Activated CD4-positive, alpha-beta T cell treated with anti-CD3 and anti-CD28 coated beads for 48 hours (primary cell): ENCODE measurements at places on chromosomes 3 and 15.
A peak's percentile ranks its signal among the peaks of the same experiment; 100 is the strongest.

- no peak for DNase-seq
Measured at GRCh38 chr3:32321095-32321790, 70.4 kb upstream of the CMTM7 start.

GRCh38 chr15:99209326-99209725, 40.1 kb downstream of the TTC23 start:
- no peak for DNase-seq

DNA sequence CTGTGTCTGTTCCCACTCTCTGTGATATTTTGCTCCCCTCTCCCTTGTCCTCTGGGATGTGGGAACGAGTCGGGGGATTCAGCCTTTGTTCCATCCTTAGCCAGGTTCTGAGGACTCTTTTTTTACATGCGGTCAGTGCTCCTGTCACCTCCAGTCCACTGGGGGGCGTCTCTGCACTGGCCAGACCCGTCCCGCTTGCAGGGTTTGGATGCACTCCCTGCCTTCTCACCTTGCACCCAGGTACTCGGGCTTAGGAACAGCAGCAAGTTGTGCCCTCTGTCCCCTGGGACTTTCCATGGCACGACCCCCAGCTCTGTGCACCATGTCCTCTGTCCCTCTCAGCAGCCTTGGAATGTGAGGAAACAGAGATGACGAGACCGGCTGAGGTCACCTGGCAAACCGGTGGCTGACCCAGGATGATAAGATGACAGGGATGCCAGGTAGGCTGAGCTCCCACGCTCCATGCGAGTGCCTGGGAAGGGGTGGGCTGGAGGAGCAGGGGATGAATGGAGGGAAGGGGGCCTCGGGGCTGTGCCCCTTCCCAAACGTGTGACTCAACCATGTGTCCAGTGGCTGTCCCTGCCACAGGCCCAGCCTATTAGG, 27.3 kb upstream of the FGD5 start:
- peak; percentile 74 for DNase-seq

- DNase-seq, result no peak
Measured at GRCh38 chr3:57026944-57027343, 33.5 kb upstream of the SPATA12 start.

DNA sequence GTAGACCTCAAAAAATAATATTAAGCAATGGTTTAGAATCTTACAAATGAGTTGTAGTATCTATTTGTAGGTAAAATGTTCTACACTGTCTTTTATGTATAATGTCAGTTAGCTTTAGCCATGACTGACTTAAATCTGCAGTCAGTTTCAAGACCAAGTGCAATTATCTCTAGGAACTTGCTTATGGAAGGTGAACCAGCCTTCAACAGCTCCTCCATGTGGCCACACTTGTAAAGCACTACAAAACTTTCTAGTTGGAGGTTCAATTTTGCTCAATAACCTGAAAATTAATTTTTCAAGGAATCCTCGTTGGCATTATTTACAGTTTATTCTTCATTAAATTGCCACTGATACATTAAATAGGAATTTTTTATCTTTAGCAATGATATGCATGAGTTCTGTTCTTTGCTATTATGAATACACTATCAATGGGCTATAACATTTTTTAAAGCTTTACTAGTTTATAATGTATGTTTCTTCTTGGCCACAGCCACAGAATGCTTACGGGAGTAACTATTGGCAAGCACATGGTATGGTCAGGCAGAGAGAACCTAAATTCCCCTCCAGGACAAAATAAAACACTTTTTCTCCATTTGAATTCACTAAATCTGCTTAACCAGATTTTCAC, 315.3 kb upstream of the UBE2E2 start:
- DNase-seq, result peak; percentile 4

DNA sequence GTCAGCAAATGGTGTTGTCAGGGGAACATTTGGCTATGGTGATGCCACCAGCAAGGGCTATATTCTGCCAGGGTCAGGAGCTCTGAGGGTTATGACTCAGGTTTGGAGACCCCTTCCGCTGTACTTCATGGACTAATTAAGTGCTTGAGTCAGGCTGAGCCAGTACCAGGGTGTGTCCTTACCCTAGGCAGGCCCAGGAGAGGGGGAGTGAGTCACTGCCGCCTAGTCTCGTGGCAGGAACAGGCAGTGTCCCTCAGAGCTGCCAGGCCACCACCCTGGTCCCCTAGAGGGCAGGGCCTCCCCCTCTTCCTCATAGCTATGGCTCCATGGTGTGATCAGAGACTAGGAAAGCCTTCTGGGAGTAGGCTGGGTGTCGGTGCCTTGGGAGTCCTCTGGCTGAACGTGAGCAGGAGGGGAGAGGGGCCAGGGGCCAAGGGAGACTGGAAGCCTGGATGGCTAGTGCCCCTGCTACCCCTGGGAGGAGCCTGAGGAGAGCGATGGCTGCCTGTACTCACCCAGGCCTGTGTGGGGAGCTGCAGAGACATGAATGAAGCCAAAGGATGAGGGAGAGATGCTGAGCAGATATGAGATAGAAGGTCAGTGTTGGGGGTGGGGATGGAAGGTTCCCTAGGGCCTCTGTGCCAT, 10.6 kb downstream of the MAPKAPK3 start:
- DNase-seq, result peak; percentile 54

DNA sequence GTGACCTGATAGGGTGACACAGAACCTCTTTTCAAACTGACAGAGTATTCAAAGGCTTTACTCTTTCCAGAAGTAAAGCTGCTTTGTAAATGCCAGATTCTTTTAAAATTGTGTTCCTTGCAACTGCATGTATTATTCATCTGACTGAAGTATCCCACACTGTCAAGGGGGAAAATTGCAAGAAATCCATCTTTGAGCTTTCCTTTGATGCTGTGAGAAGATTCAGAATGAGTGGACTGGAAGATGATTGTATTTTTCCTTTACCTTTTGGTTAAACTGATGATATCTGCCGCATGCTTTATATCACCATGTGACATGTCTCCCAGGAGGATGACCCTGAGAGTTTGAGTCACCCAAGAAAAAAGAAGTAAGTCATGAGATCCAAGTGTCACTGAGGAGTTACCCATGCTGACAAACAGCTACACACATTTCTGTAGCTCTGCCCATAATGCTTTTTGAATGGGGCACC, 250.8 kb upstream of the CBLB start:
- peak; percentile 34 for DNase-seq

GRCh38 chr3:72722930-72723726, 125.1 kb downstream of the SHQ1 start:
- no peak for DNase-seq

DNA sequence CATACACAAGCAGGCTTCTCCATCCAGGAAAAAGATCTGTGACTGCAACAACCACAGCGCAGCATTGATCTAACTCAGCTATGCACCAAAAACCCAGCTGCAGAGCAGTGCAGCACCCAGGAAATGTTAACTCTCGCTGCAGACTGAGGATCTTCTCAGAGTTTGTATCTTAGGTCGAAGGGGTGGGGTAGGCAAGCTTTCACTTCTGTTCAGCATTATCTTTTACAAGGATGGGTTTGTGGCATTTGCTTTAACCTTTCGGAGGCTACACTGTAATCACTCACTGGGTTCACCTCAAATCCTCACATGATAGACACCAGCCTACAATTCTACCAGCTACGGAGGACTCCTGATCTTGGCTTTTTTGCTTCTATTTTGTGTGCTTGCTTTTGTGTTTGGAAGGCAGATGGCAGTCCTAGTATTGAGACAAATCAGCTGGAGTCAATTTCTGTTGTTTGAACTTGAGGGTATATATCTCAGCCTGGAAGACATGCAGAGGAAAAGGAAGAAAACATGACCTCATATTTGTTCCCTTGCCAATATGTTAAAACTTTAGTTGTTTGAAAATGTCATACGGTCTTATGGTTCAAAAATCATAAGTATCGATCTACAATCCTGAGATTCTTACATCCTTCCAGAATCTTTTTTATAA, 25.2 kb downstream of the LRRK1 start:
- DNase-seq, result no peak

- no peak for DNase-seq
Measured at GRCh38 chr3:115498898-115499297, 124.4 kb upstream of the GAP43 start.

DNA sequence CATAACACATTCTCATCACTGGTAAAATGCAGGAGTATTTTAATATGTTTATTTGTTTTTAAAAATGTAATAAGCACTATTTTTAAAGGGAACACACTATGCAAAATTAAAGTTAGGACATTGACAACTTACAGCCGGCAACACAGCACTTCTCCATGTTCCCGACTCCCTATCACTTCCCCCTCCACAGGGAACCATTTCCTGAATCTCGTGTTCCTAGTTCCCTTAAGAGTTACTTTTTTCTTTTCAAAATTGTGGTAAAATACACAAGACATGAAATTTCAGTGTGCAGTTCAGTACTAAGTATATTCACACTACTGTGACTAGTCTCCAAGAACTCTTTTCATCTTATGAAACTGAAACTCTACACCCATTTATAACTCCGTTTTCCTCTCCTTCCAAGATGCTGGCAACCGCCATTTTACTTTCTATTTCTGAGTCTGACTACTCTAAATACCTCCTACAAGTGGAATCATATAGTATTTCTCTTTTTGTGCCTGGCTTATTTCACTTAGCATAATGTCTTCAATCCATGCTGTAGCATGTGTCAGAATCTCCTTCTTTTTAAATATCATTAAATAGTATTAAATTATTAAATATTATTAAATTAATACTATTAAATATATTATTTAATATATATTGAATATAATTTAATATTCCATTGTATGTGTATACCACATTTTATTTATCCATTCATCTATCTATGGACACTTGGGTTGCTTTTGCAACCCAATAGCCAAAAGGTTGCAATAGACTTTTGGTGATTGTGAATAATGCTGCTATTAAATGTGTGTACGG, 25.9 kb upstream of the UBE2Q2 start:
- DNase-seq, result peak; percentile 16
